ENCODE measurements at places on chromosomes 5 and 9.

DNA sequence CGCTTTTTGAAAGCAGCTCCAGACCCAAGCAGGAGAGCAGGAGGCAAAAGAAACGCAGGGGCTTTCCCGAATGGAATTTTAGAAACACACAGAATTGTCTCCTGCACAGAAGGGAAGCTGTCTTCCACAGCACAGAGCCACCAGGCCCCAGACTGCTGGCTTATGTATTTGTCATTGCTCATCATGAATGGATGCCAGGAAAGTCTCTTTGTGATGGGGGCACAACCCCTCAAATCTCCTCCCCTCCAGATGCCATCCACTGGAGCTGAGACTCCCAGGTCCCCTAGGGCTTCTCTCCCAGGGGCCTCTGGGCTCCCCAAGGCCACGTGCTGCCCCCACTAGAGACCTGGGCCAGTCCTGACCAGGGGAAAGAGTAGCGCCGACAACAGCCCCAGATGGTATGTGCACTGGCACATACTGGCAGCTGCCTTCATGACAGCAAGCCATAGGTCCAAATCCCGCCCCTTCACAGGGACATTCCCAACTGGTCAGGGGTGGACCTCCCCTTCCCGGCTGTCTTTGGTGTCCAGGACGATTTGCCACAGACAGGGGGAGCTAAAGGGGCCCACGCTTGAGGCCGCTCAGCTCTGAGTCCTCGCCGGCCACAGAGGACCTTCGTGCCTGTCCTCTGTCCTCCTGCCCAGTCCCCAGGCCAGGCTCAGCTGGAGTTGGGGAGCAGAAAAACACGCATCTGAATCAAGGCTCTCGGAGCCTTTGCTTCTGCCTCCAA, 127.8 kb downstream of the KCNIP1 start:
- DNase-seq = no peak

- DNase-seq = no peak
Measured at GRCh38 chr5:43312699-43313034, 545 bp downstream of the HMGCS1 start.

- no peak for DNase-seq
Measured at GRCh38 chr5:130052752-130053151, 148.5 kb downstream of the CHSY3 start.

GRCh38 chr5:72171667-72172066, 64.4 kb downstream of the MAP1B start:
- DNase-seq = no peak

DNA sequence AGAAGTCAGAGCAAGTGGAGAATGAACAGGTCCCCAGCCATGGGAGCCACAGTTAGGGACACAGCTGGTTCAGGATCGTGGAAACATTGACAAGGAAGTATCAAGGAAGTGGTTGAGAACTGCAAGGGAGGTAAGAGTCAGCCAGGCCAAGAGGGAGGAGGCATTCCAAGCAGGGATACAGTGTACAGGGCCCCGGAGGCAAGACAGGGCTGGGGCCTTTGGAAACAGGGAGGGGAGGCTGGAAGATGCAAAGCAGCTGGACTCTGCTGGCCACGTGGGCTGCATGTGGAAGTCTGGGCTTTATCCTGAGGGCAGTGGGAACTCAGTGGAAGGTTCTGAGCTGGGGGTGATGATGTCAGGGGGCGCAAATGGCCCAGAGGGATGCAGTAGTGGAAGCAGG, 14.2 kb downstream of the CCDC180 start:
- DNase-seq = no peak

DNA sequence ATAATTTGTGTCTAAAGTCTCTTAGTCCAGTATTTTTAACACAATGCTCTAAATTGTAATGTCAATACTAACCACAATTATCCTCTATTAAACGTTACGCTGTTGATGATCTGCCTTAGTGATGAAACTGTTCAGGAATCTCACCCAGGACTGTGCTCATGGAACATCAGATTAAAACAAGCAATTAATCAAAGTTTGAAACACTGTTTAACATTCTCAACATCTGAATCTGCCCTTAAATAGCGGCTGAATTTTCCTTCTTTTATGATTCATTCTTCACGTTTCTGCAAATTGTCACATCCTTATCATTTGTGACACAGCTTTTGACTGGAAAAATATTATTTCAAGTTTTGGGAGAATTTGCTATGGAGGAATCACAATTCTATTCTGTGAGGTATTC, 113.8 kb downstream of the MARCHF11 start:
- DNase-seq = no peak

DNA sequence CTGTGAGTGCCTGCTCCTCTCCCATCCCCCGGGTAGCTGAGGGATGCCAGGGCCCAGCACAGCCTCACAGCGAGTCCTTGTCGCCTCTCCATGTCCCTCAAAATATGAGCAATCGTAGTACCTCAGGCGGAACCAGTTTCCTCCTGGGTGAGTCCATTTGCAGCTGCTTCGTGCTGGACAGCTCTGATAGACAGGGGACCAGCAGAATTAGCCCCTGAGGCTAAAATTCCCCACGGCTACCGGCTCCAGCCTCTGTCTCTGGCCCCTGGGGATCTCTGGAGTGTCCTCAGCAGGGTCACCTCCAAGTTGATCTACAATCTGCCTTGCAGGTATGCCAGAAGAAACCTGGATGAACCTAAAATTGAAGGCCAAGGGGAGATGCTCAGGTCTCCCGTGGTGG, 115.8 kb upstream of the FBXL7 start:
- DNase-seq = no peak

GRCh38 chr5:106780355-106780754, 890.4 kb downstream of the EFNA5 start:
- DNase-seq = no peak

DNA sequence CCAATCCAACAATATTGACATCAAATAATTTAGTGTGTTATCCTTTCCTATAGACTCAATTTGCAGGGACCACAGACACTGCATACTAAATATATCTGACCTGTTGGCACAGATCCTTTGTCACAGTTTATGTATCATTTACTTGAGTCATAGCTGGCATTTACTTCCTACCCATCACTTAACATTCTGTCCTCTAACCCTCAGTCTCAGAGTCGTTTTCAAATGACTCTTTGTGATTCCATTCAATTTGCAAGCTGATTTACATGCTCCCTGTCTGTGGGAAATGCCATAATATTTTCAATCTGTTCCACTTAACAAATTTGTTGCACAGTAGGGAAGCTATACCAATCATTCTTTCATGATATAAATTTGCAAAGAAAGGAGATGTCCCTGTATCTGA, 265.7 kb upstream of the EDIL3 start:
- DNase-seq = no peak

GRCh38 chr5:122447879-122448278, 135.8 kb downstream of the SNCAIP start:
- no peak for DNase-seq

DNA sequence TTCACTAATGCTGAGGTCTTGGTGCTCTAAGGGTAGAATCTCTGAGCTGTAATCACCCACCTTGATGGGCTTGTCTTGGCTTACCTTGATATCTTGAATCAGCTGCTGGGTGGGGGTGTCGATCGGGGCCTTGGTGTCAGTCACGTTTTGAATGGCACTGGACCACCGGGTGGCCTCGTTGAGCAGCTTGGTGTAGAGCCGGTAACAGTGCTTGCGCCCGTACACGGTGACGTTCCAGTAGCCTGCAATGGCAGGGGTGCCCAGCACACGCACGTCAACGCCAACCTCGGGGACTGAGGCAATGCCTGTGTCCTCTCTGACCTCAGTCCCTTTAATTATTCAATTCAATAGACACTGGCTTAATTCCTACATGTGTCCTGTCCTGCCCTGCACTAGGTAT, 63.1 kb upstream of the RETREG1 start:
- DNase-seq = no peak

DNA sequence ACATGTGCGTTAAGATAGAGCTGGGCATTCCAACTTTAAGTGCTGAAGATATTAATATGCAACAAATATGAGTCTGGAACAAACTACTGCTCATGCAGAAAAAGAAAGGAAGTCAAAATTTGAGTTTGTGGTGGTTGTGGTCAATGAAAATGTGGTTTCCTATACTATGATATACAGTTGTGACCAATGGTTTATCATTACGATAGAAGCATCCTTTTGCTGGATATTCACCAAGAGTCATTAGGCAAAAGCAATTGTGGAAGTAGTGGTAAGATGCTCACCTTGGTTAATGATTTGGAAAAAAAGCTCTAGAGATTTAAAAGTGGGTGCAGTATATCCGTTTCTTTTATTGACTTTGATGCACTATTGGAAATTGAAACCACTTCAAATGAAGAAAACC, 1007.0 kb downstream of the NR2F1-AS1 start:
- DNase-seq = no peak

DNA sequence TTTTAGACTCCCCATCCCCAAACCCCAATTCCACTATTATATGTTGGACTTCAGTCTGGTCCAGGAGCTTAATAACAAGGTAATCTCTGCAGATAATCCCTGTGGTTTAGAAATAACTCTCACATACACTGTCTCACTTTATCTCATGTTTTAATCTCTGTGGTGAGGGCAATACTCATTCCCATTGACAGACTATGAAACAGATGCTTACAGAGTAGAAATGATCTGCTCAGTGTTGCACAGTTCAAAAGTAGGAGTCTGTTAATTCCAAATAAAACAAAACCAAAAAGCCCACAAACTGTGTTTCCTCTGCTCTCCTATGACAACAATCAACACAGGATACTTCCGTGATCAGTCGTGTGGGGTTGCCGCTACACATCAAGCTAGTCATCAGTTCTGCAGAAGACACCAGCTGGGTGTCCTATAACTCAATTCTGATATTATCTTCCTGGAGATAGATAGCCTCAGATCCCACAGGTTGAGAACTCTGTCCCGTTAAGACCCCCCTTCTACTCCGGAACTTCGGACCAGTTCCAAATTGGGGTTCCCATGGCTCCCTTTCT, 26.3 kb upstream of the FANCC start:
- no peak for DNase-seq

All from thoracic aorta (tissue), 2 donors.